ENCODE measurements at places on chromosomes 1 and 21. TPM values are rescaled to one million over a fixed set of nuclear protein-coding genes. Genes with fewer than 3 reads are reported as not detected.

Gene KRTAP19-3
- total RNA-seq = not detected

- no peak for DNase-seq
- no peaks in the 10 kb centered on the region for H3K27me3 ChIP-seq
- peaks cover 11% of the 10 kb centered on the region for H3K36me3 ChIP-seq
- no peak overlapping the region for H3K27ac ChIP-seq
These were observed 63.6 kb downstream of the NEK7 start for GRCh38 chr1:198220428-198220827.

Gene NECTIN4
- 193 TPM for total RNA-seq

- peaks cover 25% of the 10 kb centered on the region for H3K36me3 ChIP-seq
- no peaks in the 10 kb centered on the region for H3K4me1 ChIP-seq
- H3K4me3 ChIP-seq = no peak overlapping the region
These were observed 12.7 kb downstream of the CDCA8 start for GRCh38 chr1:37704966-37705365.

GRCh38 chr1:227124473-227124872, 184.4 kb downstream of the COQ8A start:
- H3K4me1 ChIP-seq = no peaks in the 10 kb centered on the region
- no peak overlapping the region for H3K27ac ChIP-seq
- no peaks in the 10 kb centered on the region for H3K36me3 ChIP-seq

DNA sequence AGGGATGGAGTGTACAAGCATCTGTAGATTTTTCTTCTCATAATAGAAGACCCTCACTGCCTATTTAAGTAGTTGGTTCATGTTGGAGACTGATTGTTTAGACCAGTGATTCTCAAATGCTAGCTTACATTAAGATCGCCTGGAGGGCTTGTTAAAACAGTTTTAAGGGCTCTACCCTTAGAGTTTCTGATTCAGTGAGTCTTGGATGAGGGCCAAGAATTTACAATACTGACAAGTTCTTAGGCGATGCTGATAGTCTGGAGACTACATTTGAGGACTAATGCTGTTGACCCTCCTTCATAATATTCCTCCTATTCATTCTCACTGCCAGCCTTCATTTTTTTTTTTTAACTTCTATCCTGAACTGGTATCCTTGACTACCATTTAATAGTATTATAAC, 15.2 kb upstream of the AGO3 start:
- no peak for DNase-seq
- H3K27me3 ChIP-seq = no peaks in the 10 kb centered on the region
- H3K4me1 ChIP-seq = no peaks in the 10 kb centered on the region

Gene ATP1B1
- 306 TPM for total RNA-seq

GRCh38 chr1:167648252-167648849, 18.3 kb downstream of the RCSD1 start:
- no peaks in the 10 kb centered on the region for H3K36me3 ChIP-seq
- H3K4me3 ChIP-seq = no peak overlapping the region
- peaks cover 3% of the 10 kb centered on the region for H3K4me1 ChIP-seq
- no peak for DNase-seq

Gene TGFB2
- 18.4 TPM for total RNA-seq

- no peak overlapping the region for H3K4me3 ChIP-seq
- H3K4me1 ChIP-seq = peaks cover 23% of the 10 kb centered on the region
- no peaks in the 10 kb centered on the region for H3K36me3 ChIP-seq
- H3K27ac ChIP-seq = no peak overlapping the region
These were observed 68.1 kb downstream of the SH3BGR start for GRCh38 chr21:39519835-39520234.

Gene LYPLA2
- total RNA-seq = 83.6 TPM

Gene SYDE2
- 9.4 TPM for total RNA-seq

Gene MCOLN2
- total RNA-seq = 0.19 TPM

GRCh38 chr1:200917291-200917817, 22.7 kb downstream of the INAVA start:
- DNase-seq = no peak
- H3K4me1 ChIP-seq = no peaks in the 10 kb centered on the region
- H3K27ac ChIP-seq = no peak overlapping the region
- no peaks in the 10 kb centered on the region for H3K36me3 ChIP-seq
- no peaks in the 10 kb centered on the region for H3K27me3 ChIP-seq

Gene UCK2
- total RNA-seq = 34.9 TPM

DNA sequence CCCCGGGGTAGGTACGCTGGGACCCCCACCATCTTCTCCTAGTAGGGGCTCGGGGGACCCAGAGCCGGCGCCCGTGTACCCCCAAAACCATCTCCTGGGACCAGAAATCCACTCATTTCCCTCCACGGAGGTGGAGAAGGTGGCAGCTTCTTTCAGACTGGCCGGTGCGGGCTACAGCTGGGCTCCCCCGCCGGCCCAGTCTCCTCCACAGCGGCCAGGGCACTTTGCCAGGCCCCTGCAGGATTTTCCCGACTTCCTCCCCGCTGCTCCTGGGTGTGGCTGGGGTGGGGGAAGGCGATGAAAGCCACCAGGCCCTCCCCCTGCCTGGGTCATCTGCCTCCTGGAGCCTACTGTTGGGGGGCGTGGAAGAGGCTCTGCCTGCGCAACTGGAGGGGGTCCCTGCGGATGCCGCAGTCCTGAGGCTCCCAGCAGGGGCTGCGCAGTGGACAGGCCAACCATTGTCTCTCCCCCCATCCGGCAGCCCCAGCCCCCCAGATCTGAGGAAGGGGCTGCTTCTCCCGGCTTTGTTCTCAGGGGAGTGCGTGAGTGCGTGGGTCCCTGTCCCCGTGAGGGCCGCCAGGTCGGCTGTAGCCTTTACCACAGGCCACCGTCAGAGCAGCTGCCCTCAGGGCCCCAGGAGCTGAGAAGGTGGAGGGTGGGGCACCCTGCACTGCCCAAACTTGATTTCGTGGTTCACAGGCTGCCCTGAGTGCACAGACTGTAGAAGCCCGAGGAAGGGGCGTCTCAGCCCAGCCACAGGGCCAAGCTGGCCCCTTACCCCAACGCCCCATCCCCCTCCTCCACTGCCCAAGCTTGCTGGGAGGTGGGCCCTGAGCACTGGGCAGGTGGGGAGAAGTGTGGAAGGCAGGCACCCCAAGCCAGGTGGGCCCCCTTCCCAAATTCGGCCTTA, 1.3 kb downstream of the AGRN start:
- H3K27ac ChIP-seq = peak overlapping the region; percentile 69
- DNase-seq = no peak
- H3K36me3 ChIP-seq = no peaks in the 10 kb centered on the region
- peaks cover 19% of the 10 kb centered on the region for H3K4me1 ChIP-seq
- H3K4me3 ChIP-seq = peak overlapping the region; percentile 80

GRCh38 chr1:190619724-190620123, 142.1 kb upstream of the BRINP3 start:
- no peaks in the 10 kb centered on the region for H3K36me3 ChIP-seq
- H3K27me3 ChIP-seq = no peaks in the 10 kb centered on the region
- no peak overlapping the region for H3K27ac ChIP-seq
- H3K4me3 ChIP-seq = no peak overlapping the region

Gene HSPA13
- total RNA-seq = 17.5 TPM

DNA sequence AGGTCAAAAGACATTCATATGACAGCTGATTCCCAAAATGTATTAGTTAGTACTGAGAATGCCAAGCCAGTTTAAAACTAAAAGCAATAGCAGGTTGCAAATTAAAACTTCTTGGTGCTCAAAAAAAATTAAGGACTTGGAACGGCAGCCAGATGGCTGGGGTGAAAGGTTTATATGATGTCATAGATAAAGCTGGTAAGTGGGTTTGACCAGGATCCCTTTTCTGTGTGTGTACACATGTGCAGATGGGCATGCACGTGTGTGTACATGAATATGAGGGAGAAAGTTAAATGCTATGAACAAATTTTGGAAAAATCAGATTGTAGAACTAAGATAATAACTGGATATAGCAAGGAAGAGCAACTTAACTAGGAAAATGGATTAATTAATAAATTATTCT, 39.1 kb upstream of the DPH5 start:
- H3K27me3 ChIP-seq = no peaks in the 10 kb centered on the region
- H3K36me3 ChIP-seq = peaks cover 5% of the 10 kb centered on the region
- no peak for DNase-seq
- H3K4me3 ChIP-seq = no peak overlapping the region
- no peaks in the 10 kb centered on the region for H3K4me1 ChIP-seq

Gene CELA3B
- not detected for total RNA-seq

Gene CDA
- total RNA-seq = 1.5 TPM

- H3K27me3 ChIP-seq = no peaks in the 10 kb centered on the region
- no peak for DNase-seq
- H3K4me3 ChIP-seq = no peak overlapping the region
- no peaks in the 10 kb centered on the region for H3K36me3 ChIP-seq
- no peak overlapping the region for H3K27ac ChIP-seq
These were observed 41.3 kb upstream of the DHCR24 start for GRCh38 chr1:54928327-54928726.

DNA sequence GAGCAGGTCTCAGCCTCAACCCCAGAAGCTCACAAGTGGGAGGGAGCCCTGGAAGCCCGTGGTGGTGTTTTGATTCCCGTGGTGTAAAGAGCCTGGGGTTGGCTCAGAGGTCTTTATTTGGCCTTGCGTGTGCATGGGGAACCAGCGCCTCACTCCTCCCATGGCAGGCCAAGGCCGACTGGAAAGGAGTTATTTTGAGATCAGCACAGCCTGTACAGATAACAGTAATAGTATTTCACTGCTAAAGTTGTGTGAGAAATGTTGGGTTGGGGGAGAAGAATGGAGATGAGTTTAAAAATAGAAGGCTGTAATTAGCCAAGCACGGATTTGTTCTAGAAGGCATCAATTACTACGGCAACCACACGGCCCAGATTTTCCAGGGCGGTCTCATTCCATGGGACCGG, 186.5 kb downstream of the DYRK1A start:
- H3K36me3 ChIP-seq = no peaks in the 10 kb centered on the region
- H3K4me3 ChIP-seq = no peak overlapping the region

- no peak for DNase-seq
- peaks cover 19% of the 10 kb centered on the region for H3K27me3 ChIP-seq
- H3K36me3 ChIP-seq = no peaks in the 10 kb centered on the region
These were observed 29.1 kb upstream of the C21orf91 start for GRCh38 chr21:17848228-17848627.

Gene OR2L2
- total RNA-seq = 0.07 TPM
